NCI-H187 treated with DMSO at 0.1 percent for 48 hours (cell line): ENCODE measurements at places on chromosomes 2 and 18.

- no peak for DNase-seq
These were observed 13.1 kb upstream of the ROCK2 start for GRCh38 chr2:11357428-11357972.

DNA sequence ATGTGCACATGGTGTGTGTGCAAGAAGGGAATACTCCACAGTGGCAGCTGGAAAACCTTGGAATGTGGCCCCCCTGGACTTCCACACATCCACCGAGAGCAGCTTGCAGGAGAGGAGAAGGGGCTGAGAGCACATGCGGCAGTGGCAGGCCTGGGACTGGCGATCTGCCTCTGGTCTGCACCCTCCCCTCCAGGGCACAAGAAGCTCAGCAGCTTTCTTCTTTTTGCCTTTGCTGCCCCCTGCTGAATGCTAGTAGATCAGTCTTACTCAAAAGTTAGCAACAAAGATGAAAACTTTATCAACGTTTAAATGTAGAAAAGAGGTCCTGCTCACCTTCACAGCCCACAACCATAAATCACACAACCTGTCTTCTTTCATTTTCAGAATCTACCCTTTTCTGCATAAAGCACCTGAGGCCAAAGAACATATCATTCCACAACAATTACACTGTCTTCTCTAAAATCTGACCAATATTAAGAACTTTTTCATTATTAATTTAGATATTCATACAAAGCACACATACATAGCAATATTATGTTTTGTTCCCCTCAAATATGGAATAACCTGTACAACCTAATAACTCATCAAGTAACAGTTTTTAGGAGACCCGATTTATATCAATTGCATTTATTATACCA lies 34.6 kb downstream of the TGFBRAP1 start:
- no peak for DNase-seq

DNA sequence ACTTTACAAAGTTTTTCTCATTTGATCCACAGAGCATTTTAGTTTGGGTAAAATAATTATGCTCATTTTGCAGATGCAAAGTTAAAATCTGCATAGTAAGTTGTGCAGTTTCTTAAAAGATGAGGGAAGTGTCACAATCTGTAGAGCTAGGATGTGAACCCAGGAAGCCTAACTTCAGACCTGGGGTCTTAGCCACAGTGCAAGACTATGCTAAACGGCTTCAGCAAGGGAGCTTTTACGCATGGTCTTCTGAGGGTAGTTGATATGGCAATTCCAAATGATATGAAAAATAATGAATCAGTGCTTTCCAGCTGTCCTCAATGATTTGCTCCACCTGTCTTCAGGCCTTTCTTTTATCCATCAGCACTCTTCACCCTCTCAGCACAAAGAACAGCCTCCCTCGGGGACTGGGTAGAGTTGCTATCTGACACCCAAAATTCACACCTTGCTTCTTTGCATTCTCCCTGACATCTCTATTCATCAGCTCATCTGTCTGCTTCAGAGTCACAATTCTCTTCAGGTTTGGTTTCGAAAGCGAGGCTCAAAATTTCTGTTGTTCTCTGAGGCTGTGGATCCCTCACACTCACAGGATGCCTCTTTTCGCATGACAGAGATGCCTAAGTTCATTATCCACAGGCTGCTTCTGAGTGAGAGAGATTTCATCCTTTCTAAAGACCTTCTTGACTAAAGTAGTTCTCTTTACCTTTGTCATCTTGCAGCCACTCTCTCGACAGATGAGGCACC lies 302.5 kb downstream of the NRXN1 start:
- DNase-seq: peak; percentile 97

DNA sequence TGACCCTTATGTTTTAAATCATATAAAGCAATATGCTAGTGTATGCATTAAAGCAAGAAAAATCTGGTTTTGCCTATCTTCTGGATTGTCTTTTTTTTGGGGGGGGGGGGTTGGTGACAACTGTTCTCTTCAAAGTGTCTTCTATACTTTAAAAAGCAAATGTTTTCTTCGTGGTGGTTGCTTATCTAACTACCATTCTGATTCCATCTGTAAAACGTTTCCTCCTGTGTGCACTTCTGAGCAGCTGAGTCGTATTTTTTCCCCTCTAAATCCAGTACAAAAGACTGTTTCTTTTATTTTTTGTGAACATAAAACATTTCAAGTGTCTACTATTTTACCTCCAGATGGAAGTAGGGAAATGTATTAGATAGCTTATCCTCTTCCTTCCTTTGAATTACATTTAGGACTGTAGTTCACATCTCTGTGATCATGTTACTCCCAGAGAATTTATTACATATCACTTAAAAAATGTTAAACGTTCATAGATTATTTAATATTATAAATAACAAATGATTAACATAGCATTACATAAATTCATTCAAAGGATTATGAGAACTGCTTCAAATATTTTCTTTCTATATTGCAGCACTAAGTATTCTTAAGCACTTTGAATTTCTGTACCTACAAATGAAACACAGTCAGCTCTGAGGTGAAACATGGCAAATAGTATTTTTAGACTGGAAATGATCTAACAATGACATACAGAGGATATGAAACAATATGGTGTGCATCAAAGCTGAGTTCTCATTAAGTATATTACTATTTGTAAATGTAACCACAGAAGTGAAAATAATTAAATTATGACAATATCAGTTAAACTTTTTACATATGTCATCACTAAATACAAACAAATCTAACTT lies 56.4 kb downstream of the SCN3A start:
- no peak for DNase-seq

DNA sequence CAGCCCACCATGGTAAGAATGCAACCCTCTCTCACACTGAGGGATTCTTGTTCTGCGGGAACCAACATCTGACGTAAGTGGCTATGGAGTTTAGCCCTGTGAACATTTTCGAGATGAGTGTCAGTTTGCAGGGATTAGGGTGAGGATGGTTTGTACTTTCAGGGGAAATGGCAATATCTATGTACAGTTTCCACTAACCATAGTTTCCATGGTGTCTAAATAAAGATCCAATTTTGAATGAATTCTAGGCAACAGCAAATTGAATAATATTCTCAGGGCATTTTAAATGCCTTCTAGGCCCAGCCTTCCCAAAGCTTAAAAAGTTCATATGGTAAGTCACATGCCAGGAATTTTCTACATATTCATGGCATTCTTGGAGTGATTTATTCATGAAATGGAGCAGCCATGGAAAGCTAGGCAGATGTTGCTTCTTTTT lies 105.4 kb upstream of the MMADHC start:
- no peak for DNase-seq

GRCh38 chr2:235171550-235172031 lies 219.8 kb downstream of the SH3BP4 start:
- DNase-seq: no peak

- DNase-seq: no peak
These were observed 33.4 kb downstream of the MYCN start for GRCh38 chr2:15973481-15974401.

DNA sequence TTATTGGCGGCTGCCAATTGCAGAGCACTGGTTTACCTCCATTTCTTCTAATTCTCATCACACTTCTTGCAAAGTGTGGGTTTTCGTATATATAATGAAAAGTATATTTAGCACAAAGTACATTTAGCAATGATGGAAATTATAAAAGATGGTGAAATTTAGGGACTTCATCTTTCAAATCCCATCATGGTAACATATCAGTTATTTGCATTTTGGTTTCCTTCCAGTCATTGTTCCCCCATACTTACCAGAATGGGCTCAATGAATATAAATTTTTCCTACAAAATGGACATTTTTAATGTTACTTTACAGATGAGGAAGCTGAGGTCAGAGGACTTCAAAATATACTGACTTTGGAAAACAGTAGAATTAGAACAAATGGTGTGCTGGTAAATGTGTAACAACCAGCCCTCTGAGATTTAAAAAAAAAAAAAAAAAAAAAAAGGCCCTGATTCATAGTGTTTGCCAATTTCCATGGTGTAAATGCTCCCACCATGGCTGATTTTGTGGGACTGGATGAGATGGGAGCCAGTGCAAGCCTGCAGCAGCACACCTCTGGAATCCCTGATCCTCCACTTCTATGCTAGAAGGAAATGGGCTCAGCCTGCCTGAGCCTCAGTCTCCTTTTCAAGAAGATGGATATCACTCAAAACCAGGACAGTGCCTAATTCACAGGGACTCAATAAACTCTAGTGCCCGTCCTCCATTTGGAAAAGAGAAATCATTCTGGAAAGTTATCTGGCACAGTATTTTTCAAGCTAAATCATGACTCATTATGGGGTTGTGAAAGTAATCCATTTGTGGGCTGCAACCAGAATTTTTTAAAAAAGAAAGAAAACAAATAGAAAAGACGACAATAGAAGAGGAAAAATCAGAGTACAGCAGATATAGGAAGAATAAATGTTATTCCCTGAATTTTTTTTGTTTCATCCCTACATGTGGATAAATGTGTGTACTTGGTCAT lies 34.0 kb downstream of the LBH start:
- DNase-seq: no peak

- no peak for DNase-seq
These were observed at the start of gene CASP8 for GRCh38 chr2:201260302-201260800. TSS of gene CASP8 (plus strand) at chr2:201260536. CDS start at chr2:201266487, 5,951 bp downstream.

DNA sequence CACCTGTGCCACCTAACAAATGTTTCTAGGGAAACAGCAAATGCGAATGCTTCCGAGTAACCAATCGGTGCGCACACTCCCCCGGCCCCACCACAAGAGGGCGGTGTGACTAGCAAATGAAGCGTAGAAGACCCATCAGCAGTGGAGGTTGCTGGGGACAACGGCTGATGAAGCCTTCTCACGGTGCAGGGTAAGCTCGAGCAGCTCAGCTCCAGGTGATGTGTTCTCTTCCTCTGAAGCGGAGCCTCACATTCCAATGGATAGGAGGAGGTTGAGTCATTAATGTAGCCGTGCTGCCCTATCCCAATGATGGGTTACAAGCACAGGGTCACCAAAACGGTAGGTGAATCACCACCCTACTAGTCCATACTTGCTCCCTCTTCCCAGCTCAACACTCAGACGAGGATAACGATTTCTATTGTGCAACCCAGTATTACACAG lies 127.6 kb upstream of the TWIST2 start:
- DNase-seq: no peak

DNA sequence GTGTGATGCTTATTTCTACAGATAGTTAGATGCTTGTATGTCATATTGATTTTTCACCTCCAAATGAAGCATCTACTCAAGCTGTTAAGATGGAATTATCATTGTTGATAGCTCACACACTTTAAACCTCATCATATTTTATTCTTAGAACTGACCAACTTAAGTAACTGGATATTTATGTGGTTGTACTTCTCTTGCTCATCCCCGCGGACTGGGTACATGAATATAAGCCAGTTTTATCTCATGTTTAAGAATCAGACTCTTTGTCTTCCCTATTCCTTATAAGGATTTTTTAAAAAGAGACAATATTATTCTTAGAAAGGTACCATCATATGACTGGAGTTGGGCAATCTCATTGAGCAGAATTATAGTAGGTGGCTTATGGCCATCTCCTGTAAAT lies 358.7 kb downstream of the DSC3 start:
- no peak for DNase-seq

DNA sequence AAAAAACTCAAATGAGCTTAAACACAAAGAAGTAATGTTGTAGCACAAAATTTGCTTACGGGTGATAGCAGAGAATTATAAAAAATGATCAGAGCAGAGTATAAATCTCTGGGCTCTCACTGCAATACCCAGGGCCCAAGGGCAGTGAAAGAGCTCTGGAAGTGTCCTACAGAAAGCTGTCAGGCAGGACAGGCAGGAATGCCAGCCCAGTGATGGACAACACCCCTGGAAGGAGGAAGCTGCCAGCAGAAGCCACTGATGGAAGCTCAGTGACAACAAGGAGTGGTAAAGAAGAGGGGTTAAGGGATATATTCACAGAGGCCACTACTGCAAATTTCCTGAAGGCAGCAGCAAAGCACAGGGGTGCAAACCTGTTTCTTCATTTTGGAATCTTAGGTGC lies 214.9 kb downstream of the L3MBTL4 start:
- DNase-seq: no peak

GRCh38 chr2:145286716-145287275 lies 766.9 kb upstream of the ZEB2 start:
- DNase-seq: no peak

DNA sequence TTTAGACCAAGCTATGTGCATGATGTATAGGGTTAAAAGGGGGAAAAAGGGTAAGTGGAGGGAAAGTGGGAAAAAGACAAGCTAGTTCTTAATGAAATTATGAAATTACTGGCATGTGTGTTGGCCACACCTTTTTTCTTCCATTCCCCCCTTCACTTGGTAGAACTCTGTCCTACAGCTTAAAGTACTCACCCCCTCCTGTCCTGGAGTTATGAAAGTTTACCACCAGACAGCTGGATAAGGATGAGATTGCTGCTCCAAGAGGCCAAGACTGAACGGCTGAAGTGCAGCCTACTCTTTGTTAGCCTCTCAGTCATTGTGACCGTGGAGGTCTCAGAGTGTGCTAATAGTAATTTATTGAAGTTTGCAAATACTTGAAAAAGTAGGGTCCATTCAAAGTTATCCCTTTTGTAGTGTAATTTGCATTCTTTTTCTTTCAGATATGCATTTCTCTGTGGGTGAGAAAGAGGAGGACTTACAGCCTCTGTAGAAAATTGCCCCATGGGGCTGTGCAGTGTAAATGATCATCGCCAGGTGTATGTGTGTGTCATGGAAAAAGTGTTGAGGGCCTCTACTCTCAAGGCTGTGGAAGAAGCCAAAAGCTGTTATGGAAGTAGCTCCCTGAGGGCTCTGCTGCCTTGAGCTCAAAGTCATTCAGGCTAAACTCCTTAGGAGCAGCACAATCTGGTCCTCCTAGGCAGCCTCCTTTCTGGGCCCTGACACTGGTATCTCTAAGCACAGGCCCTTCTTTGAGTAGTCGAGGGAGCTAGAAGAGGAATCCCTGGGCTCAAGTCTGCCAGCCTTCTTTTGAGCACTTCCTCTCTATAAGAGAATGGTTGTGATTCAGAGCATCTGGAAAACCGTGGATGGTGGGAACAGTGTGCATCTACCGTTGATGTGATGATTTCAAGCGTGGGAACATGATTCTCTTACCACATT lies 46.2 kb downstream of the LHCGR start:
- DNase-seq: no peak

- DNase-seq: no peak
These were observed 144.3 kb downstream of the DTNB start for GRCh38 chr2:25529034-25529433.

DNA sequence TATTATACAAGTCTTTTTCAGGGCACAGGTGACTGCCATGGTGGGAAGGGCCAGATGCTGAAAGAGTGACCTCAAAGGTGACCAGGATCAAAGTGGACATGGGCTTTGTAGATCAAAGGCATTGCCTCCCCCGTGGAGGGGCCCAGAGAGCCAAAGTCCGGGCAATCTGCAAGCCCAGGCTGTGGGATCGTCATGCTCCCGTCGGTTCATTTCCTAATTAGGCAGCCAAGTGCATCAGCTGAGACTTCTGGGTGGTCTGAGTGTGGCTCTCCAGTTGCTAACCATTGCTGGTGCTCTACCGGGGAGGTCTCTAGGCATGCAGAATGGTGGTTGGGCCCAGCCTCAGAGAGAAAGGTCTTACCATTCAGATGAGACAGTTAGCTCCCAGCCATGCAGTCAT lies 61.6 kb downstream of the TRIB2 start:
- no peak for DNase-seq
